Uterus (tissue), 4 donors: ENCODE measurements at places on chromosomes 7 and 10. TPM values are rescaled to one million over a fixed set of nuclear protein-coding genes. Genes with fewer than 3 reads are reported as not detected.
A peak's percentile ranks its signal among the peaks of the same experiment; 100 is the strongest.

- H3K36me3 ChIP-seq: no peaks in the 10 kb centered on the region
- no peak for DNase-seq
- no peak overlapping the region for H3K4me3 ChIP-seq
- no peaks in the 10 kb centered on the region for H3K4me1 ChIP-seq
- no peaks in the 10 kb centered on the region for H3K27me3 ChIP-seq
Measured at GRCh38 chr10:1603181-1603580, 134.1 kb downstream of the ADARB2 start.

Gene CPN1
- total RNA-seq: not detected

GRCh38 chr10:95691281-95691680 lies 2.4 kb downstream of the TCTN3 start:
- DNase-seq: no peak
- H3K4me1 ChIP-seq: peaks cover 4% of the 10 kb centered on the region
- no peaks in the 10 kb centered on the region for H3K36me3 ChIP-seq

Gene GIMAP1
- 12.3 TPM for total RNA-seq

- DNase-seq: no peak
- H3K27me3 ChIP-seq: no peaks in the 10 kb centered on the region
- no peak overlapping the region for H3K4me3 ChIP-seq
- no peaks in the 10 kb centered on the region for H3K4me1 ChIP-seq
- H3K36me3 ChIP-seq: no peaks in the 10 kb centered on the region
- no peak overlapping the region for H3K27ac ChIP-seq
Measured at GRCh38 chr7:149637911-149638565, 135.3 kb downstream of the ZNF467 start.

- H3K4me3 ChIP-seq: no peak overlapping the region
- no peaks in the 10 kb centered on the region for H3K27me3 ChIP-seq
- no peaks in the 10 kb centered on the region for H3K4me1 ChIP-seq
Measured at GRCh38 chr10:133067149-133068105, 20.3 kb upstream of the ADGRA1 start.

GRCh38 chr7:94660006-94660405 lies 4.1 kb upstream of the SGCE start:
- H3K4me1 ChIP-seq: no peaks in the 10 kb centered on the region
- no peak overlapping the region for H3K4me3 ChIP-seq
- no peak overlapping the region for H3K27ac ChIP-seq
- H3K27me3 ChIP-seq: no peaks in the 10 kb centered on the region

GRCh38 chr10:110842326-110842904 lies 29.3 kb upstream of the PDCD4 start:
- no peaks in the 10 kb centered on the region for H3K27me3 ChIP-seq
- H3K4me1 ChIP-seq: peaks cover 8% of the 10 kb centered on the region
- no peak overlapping the region for H3K27ac ChIP-seq
- peak; percentile 13 for DNase-seq

Gene FZD1
- 39.3 TPM for total RNA-seq

Gene CDHR1
- 1.0 TPM for total RNA-seq

Gene DRGX
- total RNA-seq: not detected

Gene OR13A1
- total RNA-seq: 1.2 TPM

Gene FAM241B
- 0.35 TPM for total RNA-seq

DNA sequence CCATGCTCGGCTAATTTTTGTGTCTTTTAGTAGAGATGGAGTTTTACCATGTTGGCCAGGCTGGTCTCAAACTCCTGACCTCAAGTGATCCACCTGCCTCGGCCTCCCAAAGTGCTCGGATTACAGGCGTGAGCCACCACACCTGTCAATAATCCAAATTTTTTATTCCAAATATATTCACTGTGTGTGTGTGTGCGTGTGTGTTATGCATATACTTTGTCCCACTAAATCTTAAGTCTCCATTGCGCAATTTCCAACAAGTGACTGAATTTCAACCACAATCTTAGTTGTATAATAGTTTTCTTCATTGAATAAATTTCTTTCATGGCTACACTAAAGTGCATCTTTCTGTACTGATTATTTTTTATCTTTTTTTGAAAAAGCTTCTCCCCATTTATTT lies 2.7 kb downstream of the KRIT1 start:
- no peak overlapping the region for H3K4me3 ChIP-seq
- no peaks in the 10 kb centered on the region for H3K27me3 ChIP-seq
- DNase-seq: no peak
- no peaks in the 10 kb centered on the region for H3K4me1 ChIP-seq

Gene EGR2
- total RNA-seq: 0.26 TPM

Gene SLIT1
- not detected for total RNA-seq

Gene ASZ1
- total RNA-seq: not detected

Gene NPC1L1
- 0.49 TPM for total RNA-seq

DNA sequence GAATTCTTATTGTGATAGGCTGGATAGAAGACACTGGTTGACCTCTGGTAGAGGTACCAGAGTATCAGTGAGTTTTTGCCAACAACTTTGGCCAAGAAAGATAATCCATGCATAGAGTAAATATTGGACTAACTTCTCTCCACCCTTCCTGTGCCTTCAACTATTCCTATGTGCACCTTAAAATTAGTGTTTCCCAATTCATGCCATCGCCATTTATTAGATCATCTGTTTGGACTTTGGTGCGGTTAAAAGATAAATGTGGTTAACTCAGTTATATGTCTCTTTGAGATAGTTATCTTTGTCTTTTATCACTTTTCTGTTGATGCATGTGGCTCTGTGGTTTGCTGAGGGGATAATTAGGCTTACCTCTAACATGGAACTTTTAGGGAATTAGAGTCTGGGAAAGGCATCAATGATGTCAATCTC lies 4.6 kb downstream of the PAPSS2 start:
- no peak overlapping the region for H3K4me3 ChIP-seq
- H3K27me3 ChIP-seq: no peaks in the 10 kb centered on the region
- H3K36me3 ChIP-seq: no peaks in the 10 kb centered on the region
- DNase-seq: no peak
- no peaks in the 10 kb centered on the region for H3K4me1 ChIP-seq

Gene ERV3-1
- 13.1 TPM for total RNA-seq

GRCh38 chr7:1290026-1290678 lies 57.5 kb downstream of the UNCX start:
- H3K27ac ChIP-seq: no peak overlapping the region
- no peak for DNase-seq
- H3K4me1 ChIP-seq: no peaks in the 10 kb centered on the region
- H3K4me3 ChIP-seq: no peak overlapping the region
- H3K27me3 ChIP-seq: no peaks in the 10 kb centered on the region

Gene EIF4EBP2
- 70.3 TPM for total RNA-seq

Gene CYP3A7
- 0.91 TPM for total RNA-seq

DNA sequence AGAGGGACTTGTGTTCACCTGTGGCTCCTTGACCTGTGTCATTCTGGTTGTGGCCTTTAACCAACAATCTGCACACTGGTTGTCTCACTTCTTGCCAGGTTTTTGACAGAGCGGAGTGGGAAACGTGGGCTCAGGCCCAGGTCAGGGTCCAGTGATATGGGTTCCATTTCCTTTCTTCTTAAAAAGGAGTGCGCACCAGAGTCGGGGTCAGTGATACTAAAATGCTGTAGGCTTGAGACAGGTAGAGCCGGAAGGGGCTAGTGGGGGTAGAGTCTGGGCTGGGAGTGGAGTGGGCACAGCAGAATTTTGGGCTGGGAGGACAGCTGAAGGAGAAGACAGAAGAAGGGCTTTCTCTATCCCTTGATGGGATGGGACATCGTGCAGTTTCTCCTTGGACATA lies 61.2 kb downstream of the SH2D4B start:
- no peaks in the 10 kb centered on the region for H3K36me3 ChIP-seq
- DNase-seq: no peak
- H3K4me3 ChIP-seq: no peak overlapping the region
- H3K27me3 ChIP-seq: no peaks in the 10 kb centered on the region
- H3K4me1 ChIP-seq: no peaks in the 10 kb centered on the region
- H3K27ac ChIP-seq: no peak overlapping the region

Gene ADCYAP1R1
- total RNA-seq: 3.1 TPM

- no peak for DNase-seq
- peak overlapping the region; percentile 91 for H3K27ac ChIP-seq
- H3K4me1 ChIP-seq: no peaks in the 10 kb centered on the region
- no peaks in the 10 kb centered on the region for H3K27me3 ChIP-seq
- H3K4me3 ChIP-seq: peak overlapping the region; percentile 54
Measured at GRCh38 chr7:23247046-23247602, 549 bp downstream of the GPNMB start.
